ENCODE measurements at places on chromosomes 3 and 15. TPM values are rescaled to one million over a fixed set of nuclear protein-coding genes. Genes with fewer than 3 reads are reported as not detected.

GRCh38 chr3:188169830-188170455, 16.0 kb downstream of the LPP start:
- H3K27me3 ChIP-seq = no peaks in the 10 kb centered on the region
- H3K4me1 ChIP-seq = peaks cover 39% of the 10 kb centered on the region
- no peaks in the 10 kb centered on the region for H3K36me3 ChIP-seq
- DNase-seq = no peak

DNA sequence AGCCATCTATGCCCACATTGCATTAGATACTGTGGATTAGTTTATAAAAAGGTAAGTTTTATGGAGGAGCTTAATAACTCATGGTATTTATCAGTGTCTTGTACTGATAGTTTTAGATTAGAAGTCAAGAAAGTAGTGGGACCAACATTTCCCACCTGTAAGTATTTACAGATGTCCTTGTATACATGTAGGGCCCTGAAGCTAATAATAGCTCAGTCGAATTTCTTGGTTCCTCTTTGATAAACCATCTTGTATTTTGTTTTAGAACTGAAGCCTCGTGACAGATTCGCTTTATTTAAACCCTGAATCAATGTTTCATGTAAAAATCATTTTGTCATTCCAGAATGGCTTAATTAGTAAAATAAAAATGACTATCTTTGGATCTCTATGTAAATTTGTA, 73.4 kb downstream of the CRYBG3 start:
- H3K36me3 ChIP-seq = peaks cover 2% of the 10 kb centered on the region
- no peak overlapping the region for H3K4me3 ChIP-seq
- H3K4me1 ChIP-seq = peaks cover 2% of the 10 kb centered on the region
- DNase-seq = no peak

- peaks cover 22% of the 10 kb centered on the region for H3K27me3 ChIP-seq
- no peak for DNase-seq
- H3K36me3 ChIP-seq = peaks cover 4% of the 10 kb centered on the region
- H3K27ac ChIP-seq = no peak overlapping the region
Measured at GRCh38 chr15:52695154-52695553, 16.0 kb upstream of the ATOSA start.

DNA sequence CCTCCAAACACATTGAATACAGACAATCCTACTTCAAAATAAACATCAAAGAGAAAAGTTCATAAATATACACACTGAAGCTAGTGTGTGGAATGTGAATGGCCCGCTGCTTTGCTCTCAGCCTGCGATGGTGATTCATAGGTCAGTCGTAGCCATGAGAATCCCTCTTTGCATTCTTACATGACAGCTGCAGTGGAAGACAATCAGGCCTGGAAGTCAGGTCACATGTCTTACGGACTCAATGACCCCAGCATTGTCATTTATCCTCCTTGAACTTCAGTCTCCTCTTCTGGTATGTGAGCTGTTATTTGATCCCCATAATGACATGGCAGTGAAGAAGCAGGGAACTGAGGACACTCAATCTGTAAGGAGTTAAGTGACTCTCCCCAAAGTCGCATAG, 217.8 kb upstream of the EOMES start:
- H3K27me3 ChIP-seq = no peaks in the 10 kb centered on the region
- no peaks in the 10 kb centered on the region for H3K36me3 ChIP-seq
- H3K4me3 ChIP-seq = no peak overlapping the region

The NME9 gene
- total RNA-seq = 0.85 TPM

The CFAP161 gene
- total RNA-seq = 4.1 TPM

The LRRC2 gene
- 0.52 TPM for total RNA-seq

The C15orf39 gene
- total RNA-seq = 30.7 TPM

Measured in T-helper 17 cell (primary cell).